ENCODE measurements at places on chromosomes 13 and 19.
A peak's percentile ranks its signal among the peaks of the same experiment; 100 is the strongest.

DNA sequence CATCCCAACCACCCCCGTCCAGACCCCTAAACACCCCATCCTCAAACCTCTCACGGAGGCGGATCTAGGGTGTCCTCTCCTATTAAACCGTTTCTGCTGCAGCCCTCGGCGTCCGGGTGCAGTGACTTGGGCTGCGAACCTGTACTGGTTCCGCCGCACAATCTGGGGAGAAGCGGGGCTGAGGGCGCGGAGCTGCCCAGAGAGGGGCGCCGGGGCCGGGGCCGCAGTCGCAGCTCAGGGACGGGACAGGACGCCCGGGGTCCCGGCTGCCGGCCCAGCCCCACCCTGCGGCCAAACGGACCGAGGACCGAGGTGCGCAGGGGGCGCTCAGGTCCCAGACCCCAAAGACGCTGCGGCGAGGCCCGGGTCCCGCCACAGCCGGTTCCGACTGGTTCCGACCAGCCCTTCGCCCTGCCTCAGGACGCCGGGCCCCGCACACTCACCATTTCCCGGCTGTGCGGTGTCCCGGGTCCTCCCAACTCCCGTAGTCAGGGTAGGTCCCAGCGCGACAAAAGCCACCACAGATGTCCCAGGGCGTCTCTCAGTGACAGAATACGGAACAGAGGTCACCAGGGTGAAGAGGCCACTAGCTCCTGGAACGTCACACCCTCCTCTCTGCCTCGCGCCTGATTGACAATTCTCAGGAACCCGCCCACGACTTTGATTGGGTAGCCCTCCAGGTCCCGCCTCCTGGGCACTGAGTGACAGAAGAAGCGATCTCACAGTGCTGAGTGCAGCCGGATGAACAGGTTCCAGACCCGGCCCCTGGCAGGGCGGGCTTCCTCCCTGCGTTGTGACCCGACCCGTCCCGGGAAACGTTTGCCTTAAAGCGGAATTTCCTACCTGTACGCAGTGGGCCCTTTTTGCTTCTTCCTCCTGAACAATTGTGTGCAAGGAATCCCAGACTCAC lies at the start of gene ZNF44:
Gene ZNF44 (minus strand): TSS at position 635 of the 910 bp plus-strand sequence. CDS start 189 bp downstream, at position 446.
- DNase-seq = peak; percentile 96

DNA sequence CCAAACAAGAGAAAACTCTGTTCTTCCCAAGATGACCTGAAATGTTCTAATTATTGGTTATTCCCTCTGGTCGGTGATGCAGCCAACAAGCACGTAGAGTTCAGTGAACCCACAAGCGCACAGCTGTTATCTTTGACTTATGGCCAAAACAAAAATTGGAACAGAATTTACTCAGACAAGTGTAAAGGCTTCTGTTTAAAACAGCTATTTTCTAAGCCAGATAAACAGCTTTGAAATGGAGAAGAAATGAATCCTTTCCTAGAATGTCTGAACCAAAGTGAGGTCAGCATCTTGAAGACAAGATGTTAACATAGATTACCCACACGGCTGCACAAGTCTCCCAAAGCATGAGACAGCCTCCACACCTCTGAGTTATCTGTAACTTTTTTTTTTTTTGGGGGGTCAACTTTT lies 669.2 kb downstream of the DIAPH3 start:
- peak; percentile 16 for DNase-seq

DNA sequence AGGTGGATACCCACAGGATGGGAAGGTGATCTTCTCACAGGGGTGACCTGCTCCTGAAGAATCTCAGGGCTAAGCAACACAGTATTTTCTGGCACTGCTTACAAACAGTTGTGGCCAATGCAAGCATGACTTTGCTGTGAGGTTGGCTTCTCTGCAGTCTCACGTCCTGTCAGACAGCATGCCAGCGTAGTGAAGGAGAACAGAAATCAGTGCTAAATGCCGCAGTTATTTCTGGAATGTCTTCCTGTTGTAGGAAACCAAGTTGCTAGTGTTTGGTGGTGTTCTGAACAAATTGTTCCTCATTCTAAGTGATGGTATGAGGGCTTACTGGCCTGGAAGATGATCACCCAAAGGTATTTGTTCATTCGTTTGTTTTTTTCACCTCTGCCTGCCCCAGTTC lies 320.1 kb downstream of the MTUS2 start:
- DNase-seq = peak; percentile 35

DNA sequence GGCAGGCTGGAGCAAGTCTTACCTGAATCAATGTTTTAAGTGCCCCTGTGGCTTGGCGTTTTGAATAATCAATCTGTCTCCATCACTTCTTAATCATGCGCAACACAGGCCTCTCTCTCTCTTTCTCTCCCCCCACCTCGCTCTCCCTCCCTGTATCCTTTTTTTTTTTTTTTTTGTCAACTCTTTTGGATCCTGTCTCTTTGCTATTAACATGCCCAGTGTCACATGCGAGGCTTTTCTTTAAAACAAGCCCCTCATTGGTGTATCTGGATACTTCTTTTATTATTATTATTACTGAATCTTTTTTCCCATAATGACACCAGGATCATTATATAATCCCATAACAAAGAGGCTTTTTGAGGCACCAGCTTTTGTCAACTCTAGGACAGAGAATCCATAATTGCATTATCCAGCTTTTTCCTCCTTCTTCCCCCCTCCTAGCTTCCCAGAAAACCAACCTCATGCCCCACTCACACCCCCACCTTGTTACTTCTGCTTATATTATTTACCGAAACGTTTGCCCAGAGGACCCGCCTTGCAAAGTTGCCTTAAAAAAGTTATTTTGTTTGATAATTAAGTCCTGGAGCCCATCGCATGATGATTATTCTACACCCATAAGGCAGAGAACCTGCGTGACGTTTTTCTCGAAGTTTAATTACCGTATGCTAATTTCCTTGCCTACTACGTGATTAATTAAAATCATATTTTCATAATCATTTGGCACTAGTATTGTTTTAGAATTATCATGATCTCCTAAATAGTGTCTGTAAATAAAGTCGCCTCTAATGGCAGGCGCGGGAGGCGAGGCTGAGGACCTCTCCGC lies 148.1 kb upstream of the ZNF536 start:
- DNase-seq = no peak

GRCh38 chr13:111616203-111616602 lies 295.8 kb downstream of the TEX29 start:
- DNase-seq = no peak

DNA sequence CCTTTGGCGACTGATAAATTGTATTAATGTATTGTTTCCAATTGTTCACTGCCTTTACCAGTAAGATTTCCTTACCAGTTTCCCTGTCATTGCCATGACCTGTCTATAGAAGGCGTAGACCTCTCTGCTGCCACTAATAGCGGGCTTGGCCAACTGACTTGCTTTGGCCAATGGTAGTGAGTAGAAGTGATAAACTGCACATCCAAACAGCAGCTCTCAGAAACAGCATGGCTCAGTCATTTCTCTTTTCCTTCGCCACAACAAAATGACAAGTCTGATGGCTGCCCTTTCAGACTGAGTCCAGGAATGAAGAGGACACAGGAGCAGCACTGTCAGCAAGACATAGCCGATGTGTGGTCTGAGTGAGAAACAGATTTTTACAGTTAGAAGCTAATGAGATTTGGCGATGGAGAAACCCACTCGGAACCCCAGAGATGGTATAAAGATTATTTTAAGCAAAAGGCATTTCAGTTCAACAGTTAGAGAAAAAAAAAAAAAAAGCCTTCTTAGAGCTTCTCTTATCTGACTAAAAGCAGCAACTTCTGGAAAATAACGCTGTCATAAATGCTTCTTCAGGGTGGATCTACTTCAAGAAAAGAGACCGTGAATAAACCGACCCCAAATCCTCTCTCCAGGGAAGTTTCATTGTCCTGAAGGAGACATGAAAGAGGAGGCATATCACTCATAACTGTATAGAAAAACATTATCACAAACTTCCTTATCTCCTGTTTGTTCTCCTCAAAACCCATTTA lies 42.0 kb upstream of the TM9SF2 start:
- DNase-seq = no peak

GRCh38 chr13:43111559-43112400 lies 88.4 kb downstream of the DNAJC15 start:
- no peak for DNase-seq

- DNase-seq = no peak
These were observed 5.0 kb downstream of the FUZ start for GRCh38 chr19:49807904-49808675.

DNA sequence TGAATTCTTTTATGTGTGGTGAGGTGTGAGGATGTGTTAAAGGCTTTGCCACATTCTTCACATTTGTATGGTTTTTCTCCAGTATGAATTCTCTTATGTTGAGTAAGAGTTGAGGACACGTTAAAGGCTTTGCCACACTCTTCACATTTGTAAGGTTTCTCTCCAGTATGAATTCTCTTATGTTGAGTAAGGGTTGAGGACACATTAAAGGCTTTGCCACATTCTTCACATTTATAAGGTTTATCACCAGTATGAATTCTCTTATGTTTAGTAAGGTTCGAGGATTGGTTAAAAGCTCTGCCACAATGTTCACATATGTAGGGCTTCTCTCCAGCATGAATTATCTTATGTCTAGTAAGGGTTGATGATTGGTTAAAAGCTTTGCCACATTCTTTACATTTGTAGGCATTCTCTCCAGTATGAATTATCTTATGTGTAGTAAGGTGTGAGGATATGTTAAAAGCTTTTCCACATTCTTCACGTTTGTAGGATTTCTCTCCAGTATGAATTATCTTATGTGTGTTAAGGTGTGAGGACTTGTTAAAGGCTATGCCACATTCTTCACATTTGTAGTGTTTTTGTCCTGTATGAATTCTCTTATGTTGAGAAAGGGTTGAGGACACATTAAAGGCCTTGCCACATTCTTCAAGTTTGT lies 27.1 kb downstream of the ZNF724 start:
- no peak for DNase-seq

GRCh38 chr13:76292726-76293125 lies 593.5 kb downstream of the KCTD12 start:
- DNase-seq = no peak

- peak; percentile 33 for DNase-seq
These were observed 38.4 kb downstream of the DEDD2 start for GRCh38 chr19:42178791-42179674.

- DNase-seq = peak; percentile 86
These were observed 9.9 kb downstream of the RANBP3 start for GRCh38 chr19:5967994-5968430.

DNA sequence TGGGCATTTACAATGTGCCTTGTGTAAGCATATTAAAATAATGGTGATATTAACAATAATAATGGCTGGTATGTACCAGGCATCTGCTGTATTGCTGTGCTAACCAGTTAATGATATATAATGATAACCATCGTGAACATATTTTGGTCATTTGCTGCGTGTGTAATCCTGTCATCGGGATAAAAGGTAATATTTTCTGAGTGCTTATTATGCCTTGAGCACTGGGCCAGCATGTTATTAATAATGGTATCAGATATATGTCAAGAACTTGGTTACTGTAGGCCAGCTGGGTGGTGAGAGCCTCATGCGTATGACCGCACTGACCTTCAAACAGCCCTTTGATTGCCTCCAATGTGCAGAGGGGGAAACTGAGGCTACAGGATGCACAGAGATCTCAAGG lies 22.2 kb upstream of the FXYD3 start:
- no peak for DNase-seq

- DNase-seq = peak; percentile 49
These were observed 61.1 kb downstream of the ZNF431 start for GRCh38 chr19:21202865-21203494.
